ENCODE measurements at places on chromosomes 12 and 14. TPM values are rescaled to one million over a fixed set of nuclear protein-coding genes. Genes with fewer than 3 reads are reported as not detected.

The SPIC gene
- not detected for total RNA-seq

The CLEC2D gene
- 17.8 TPM for total RNA-seq

The SYNDIG1L gene
- total RNA-seq = 1.3 TPM

The OSBPL8 gene
- 188 TPM for total RNA-seq

The TAMALIN gene
- 3.4 TPM for total RNA-seq

The CLEC6A gene
- total RNA-seq = not detected

The PTGR2 gene
- total RNA-seq = 9.4 TPM

The ZNF891 gene
- 30.4 TPM for total RNA-seq

The TRHDE gene
- total RNA-seq = 21.3 TPM

The CD4 gene
- total RNA-seq = 1.9 TPM

The ALDH1L2 gene
- 15.7 TPM for total RNA-seq

The GALNT9 gene
- 7.2 TPM for total RNA-seq

The ORAI1 gene
- total RNA-seq = 3.4 TPM

The TMEM30B gene
- total RNA-seq = under 0.01 TPM

The ACVRL1 gene
- 6.6 TPM for total RNA-seq

The KSR2 gene
- 2.5 TPM for total RNA-seq

The NRIP2 gene
- total RNA-seq = not detected

The SMCO3 gene
- total RNA-seq = not detected

The SLC22A17 gene
- total RNA-seq = 164 TPM

The STON2 gene
- total RNA-seq = 45.1 TPM

The FAM186B gene
- not detected for total RNA-seq

The SIX1 gene
- 0.31 TPM for total RNA-seq

The SLC10A1 gene
- not detected for total RNA-seq

The SNRNP35 gene
- total RNA-seq = 35.1 TPM

The PRR13 gene
- 6.6 TPM for total RNA-seq

The IGF1 gene
- 4.4 TPM for total RNA-seq

The RNASE3 gene
- not detected for total RNA-seq

The RAB15 gene
- total RNA-seq = 46.6 TPM

The NINJ2 gene
- total RNA-seq = 0.63 TPM

The RPL10L gene
- not detected for total RNA-seq

The KRT78 gene
- not detected for total RNA-seq

The PAX9 gene
- total RNA-seq = not detected

The STAC3 gene
- total RNA-seq = 0.94 TPM

The SLC38A4 gene
- 0.63 TPM for total RNA-seq

The SDSL gene
- 0.94 TPM for total RNA-seq

The SLC17A8 gene
- total RNA-seq = 0.63 TPM

The DDX11 gene
- total RNA-seq = 25.0 TPM

The CCDC88C gene
- total RNA-seq = 45.7 TPM

The AKAP6 gene
- total RNA-seq = 256 TPM

The PTPRO gene
- total RNA-seq = 283 TPM

The DDN gene
- total RNA-seq = 5.3 TPM

The HOXC11 gene
- total RNA-seq = not detected

The SLC6A12 gene
- total RNA-seq = 7.8 TPM

The TRMT61A gene
- 9.4 TPM for total RNA-seq

The MYO1H gene
- total RNA-seq = 0.31 TPM

Data from parietal lobe (tissue), 2 donors.